ENCODE measurements at places on chromosomes 2 and 18. TPM values are rescaled to one million over a fixed set of nuclear protein-coding genes. Genes with fewer than 3 reads are reported as not detected.

- no peak for DNase-seq
These were observed 159.3 kb downstream of the HDAC4 start for GRCh38 chr2:239241431-239241960.

The ATOH8 gene
- 2.0 TPM for total RNA-seq

DNA sequence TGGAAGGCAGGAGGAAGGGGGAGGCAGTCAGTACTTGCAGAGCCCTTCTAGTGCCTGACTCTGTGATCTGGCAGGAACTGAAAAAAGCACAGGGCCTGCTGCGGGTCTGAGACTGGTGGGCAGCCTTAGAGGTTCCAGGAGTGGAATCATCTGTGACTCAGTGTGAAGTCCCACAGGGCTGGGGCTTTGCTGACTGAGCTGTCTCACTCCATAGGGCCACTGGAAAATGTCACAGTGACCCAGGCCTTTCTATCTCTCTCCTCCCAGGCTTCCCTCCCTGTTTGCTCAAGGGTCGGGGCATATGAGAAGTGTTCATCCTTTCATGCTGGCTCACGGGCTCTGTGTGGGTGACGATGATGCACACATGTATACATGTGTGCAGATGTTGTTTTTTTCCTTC is 47.1 kb upstream of the ZFP36L2 start:
- DNase-seq: no peak

The POTEE gene
- not detected for total RNA-seq

The ATG9A gene
- 46.7 TPM for total RNA-seq

DNA sequence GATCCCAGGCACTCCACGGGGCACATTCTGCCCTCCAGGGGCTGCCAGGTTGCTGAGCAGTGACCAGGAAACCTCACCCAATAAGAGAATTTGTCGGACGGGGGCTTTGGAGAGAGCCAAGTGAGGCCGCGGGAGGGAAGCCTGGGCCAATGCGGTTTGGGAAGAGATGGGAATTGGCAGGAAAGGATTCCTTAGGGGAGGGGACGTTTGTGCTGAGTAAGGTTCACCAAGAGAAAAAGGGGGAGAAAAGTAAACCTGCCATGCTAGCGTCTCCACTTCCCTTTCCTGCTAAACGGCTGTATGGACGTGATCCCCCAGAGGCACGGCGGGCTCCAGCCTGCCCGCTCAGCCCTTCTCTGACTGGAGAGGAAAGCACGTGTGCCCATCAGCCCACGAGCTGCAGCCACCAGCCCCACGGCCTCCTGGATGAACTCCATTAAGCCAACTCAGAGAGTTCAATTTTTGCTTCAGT is 194.4 kb upstream of the ID2 start:
- no peak for DNase-seq

- no peak for DNase-seq
These were observed 50.7 kb downstream of the SIGLEC15 start for GRCh38 chr18:45876161-45876560.

- DNase-seq: no peak
These were observed 496.1 kb upstream of the RAB6C start for GRCh38 chr2:129483366-129483765.

The TGFA gene
- total RNA-seq: 51.8 TPM

The C2orf78 gene
- not detected for total RNA-seq

The HJURP gene
- total RNA-seq: 5.4 TPM

DNA sequence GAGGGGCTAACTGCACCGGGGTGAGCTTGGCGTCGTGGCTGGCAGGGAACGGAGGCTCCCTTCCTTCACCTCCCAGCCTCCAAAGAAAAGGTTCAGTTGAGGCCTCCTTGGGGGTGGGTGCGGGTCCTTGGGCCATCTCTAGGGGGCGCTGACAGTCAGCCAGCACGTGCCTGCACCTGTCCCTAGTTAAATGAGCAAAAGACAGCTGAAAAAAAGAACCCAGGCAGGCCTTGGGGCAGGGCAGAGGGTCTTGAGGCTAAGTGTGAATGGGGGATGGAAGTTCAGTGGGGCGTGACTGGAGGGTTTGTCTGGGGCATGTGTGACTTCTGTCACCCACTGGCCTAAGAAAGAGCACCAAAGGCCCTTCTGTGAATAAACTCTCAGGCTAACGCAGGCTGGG is 56.4 kb downstream of the ZFP36L2 start:
- no peak for DNase-seq

The LPIN2 gene
- total RNA-seq: 7.2 TPM

The UPP2 gene
- not detected for total RNA-seq

The STK16 gene
- total RNA-seq: 19.3 TPM

The CCDC85A gene
- total RNA-seq: 0.61 TPM

The TRABD2A gene
- total RNA-seq: not detected

GRCh38 chr2:45951025-45951727 is 299.7 kb downstream of the PRKCE start:
- no peak for DNase-seq

The DSG2 gene
- 7.3 TPM for total RNA-seq

DNA sequence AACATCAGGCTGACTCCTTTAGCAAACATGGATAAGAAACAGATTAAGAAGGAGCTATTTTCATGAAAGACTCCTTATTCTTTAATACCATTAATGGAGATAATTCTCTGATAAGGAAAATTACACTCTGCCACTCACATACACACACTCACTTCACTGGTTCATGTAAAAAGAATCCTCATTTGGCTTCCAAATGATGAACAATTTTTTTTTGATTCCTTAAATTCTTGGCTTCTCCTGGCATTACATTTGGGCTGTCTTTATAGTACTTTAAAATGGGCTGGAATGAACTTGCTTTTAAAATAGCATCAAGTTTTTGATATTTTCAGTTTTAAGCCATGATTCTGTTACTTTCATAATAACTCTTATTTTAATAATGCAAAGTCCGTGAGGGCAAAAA is 328.6 kb downstream of the SLC8A1 start:
- DNase-seq: no peak

DNA sequence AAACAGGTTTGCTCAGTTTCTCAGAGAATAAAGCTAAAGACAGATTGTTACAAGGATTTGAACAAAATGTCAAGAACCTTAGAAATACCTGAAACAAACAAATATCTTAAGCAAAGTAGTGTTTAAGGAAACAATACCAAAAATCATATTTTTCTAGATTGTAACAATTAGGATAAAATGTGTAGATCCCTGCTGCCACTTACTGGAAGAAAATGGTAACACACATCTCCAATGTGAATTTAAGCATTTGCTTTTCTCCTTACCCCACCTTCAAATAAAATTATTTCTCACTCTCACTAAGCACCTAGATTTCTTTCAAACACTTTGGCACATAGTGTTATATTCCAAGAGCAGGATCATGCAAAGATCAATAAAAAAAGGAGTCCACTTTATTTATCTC is 34.9 kb downstream of the SUCLG1 start:
- no peak for DNase-seq

The IGFBP2 gene
- 159 TPM for total RNA-seq

The RHBDD1 gene
- 9.0 TPM for total RNA-seq

DNA sequence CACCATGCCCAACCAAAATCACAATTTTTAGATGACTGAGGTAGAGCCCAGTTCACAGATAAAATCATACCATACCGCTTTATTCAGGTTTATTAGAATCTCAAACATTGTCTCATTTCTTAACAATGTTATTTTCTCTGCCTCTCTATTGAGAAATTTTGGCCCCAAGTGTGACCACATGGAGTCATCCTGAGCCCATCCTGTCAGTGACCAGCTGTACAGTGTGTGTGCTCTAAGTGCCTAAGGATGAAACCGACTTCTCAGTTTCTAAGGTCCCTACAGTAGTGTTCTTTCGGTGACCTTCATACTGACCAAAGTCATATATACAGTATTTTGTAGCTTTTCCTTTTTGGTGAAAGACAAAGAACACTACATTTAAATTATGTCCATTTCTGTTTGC is 123.7 kb upstream of the MSTN start:
- no peak for DNase-seq

- no peak for DNase-seq
These were observed 224.4 kb upstream of the MC4R start for GRCh38 chr18:60596928-60597327.

The CPS1 gene
- total RNA-seq: 2.7 TPM

DNA sequence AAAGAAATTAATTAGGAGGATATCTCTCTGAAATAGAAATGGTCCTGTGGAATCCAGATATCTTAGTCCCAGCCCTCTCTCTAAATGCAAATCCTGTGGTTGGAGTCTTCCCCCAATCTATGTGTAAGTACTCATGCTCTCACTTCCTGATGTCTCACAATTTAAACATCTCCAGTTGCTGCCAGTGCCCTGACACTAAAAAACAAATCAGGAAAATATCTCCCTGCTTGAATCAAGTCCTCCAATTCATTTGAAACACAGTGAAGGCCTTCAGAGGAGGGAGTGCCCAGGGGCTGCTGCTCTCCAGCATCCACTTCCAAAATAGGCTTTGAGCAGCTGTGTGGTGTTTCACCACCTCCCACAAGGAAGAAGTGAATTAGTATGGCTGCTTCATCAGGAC is 413.8 kb downstream of the RAD51AP2 start:
- no peak for DNase-seq

GRCh38 chr18:24656551-24657443 is 196.4 kb downstream of the HRH4 start:
- DNase-seq: no peak

DNA sequence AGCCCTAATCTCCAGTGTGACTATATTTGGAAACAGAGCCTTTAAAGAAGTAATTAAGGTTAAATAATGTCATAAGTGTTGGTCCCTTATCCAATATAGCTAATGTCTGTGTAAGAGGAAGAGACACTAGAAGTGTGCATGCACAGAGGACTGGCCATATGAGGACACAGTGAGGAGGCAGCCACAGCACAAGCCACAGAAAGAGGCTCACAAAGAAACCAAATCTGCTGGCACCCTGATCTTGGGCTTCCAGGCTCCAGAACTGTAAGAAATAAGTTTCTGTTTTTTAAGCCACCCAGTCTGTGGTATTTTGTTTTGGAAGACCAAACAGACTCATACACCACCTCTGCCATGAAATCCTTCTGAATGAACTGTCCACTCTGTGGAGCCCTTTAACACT is 186.4 kb upstream of the SLC39A10 start:
- no peak for DNase-seq

DNA sequence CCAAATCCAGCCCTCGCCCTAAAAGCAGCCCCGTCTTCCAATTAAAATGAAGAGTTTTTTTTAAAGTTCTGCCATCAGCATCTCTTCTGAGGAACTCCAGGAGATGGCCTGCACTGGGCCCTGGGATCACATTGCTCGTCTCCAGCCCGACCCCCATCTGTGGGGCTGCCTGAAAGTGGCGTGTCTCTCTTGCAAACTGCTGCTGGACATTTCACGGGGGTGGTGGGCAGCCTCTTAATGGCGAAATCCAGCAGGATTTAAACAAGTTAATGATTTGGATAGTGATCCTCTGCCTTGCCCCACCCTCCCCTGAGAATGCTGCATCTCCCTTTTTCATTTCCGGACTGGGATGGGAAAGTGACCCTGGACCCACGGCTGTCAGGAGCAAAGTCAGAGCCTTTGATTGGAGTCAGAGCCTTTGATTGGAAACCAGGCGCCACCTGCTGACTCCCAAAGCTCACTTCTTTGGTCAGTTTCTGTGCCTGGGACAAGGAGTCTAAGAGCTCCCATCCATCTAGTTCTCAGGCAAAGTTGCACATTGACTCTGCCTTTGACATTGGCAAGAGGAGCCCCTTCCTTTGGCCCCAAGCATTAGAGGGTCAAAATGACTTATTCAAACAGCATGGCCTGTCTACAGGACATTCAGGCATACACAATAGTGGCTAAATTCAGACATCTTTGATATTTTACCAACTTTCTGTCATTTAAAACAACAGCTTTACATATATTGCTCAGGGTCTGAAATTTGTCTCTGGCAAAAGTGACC is 155.2 kb downstream of the SH3BP4 start:
- no peak for DNase-seq

The CCDC141 gene
- 1.8 TPM for total RNA-seq

GRCh38 chr18:59681521-59682004 is 15.7 kb downstream of the CCBE1 start:
- DNase-seq: no peak

The DHRS9 gene
- 15.3 TPM for total RNA-seq

DNA sequence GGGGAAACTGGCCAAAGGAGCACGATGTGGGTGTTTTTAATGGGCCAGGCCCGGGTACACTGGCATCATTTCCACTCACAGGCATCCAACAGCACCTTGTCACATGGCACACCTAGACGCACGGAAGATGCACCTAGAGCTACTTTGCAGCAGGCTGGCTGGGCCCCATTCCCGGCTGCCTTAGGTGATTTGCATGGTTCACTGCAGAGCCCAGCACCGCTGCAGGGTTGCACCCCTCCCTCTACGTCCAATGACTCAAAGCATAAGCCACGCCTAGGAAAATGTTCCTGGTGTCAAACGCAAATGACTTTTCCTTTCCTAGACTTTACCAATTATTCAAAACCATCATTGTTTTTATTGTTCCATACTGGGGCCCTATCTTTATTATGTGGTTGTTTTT is 222.9 kb downstream of the EIPR1 start:
- DNase-seq: no peak

The SH2D6 gene
- not detected for total RNA-seq

DNA sequence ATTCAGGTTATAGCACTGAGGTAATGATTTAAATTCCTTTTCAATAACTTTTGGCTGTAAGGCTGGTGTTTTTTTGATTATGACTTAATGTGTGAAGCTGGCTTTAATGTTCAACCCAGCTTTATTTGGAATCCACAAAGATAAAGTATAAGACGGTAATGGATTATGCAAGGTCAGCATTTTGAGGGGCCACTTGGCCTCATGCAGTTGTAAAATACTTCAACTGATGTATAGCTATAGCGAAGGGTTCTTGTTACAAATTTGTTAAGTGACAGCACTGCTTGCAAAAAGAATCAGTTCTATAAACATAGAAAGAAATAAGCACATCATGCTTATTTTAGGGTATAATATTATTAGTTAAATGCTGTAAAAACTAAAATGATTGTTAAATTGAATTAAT is 36.6 kb downstream of the LRP1B start:
- no peak for DNase-seq

DNA sequence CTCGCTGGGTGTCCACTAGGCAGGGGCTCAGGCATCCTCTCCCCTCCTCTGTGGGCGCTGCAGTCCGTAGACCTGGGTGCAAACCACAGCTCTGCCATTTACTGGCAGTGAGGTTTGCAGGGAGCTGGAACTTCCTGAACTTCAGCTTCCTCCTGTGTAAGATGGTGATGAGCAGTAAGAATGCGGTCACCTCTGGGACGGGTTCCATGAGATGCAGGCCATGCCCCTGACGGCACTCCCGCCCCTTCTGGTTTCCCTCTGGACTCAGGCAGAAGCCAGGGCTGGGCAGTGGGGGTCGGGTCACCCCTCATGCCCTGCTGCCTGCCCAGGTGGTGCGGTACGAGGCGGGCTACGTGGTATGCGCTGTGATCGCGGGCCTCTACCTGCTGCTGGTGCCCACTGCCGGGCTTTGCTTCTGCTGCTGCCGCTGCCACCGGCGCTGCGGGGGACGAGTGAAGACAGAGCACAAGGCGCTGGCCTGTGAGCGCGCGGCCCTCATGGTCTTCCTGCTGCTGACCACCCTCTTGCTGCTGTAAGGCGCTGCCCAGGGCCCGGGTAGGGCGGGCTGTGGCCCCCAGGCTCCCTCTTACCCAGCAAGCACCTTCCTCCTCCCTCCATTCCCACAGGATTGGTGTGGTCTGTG is 1.5 kb downstream of the PROM2 start:
- no peak for DNase-seq

GRCh38 chr2:144455987-144456386 is 63.9 kb downstream of the ZEB2 start:
- no peak for DNase-seq

The CCDC102B gene
- total RNA-seq: 2.2 TPM

All from esophagus squamous epithelium (tissue), 5 donors.